Activated T-helper 1 cell treated with anti-CD3 and anti-CD28 coated beads, Interleukin-12 subunit alpha, Interleukin-12 subunit beta, Interleukin-2, Interleukin-4 antibody, amounts not matched to agents 30 ng/mL and 10 ng/mL and 1 ng/mL, durations not matched to agents 14 hours and 24 hours and 36 hours (primary cell): ENCODE measurements at places on chromosomes 11 and 22. TPM values are rescaled to one million over a fixed set of nuclear protein-coding genes. Genes with fewer than 3 reads are reported as not detected.

GRCh38 chr11:45022294-45023064, 71.8 kb upstream of the TP53I11 start:
- DNase-seq, result no peak

ROM1 gene
- 2.5 and 3.2 TPM in 2 replicates for total RNA-seq

OR2AG2 gene
- total RNA-seq, result 0.23 and 0.47 TPM in 2 replicates

DNA sequence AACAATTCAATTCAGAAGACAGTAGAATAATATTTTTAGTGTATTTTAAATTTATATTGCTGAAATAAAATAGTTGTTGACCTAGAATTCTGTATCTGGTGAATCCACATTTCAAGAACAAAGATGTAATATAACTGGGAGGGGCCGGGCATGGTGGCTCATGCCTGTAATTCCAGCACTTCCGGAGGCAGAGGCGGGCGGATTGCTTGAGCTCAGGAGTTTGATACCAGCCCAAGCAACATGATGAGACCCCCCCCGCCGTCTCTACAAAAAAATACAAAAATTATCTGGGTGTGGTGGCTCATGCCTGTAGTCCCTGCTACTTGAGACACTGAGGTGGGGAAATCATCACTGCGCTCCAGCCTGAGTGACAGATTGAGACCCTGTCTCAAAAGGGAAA, 72.6 kb downstream of the CD82 start:
- no peak for DNase-seq

DNA sequence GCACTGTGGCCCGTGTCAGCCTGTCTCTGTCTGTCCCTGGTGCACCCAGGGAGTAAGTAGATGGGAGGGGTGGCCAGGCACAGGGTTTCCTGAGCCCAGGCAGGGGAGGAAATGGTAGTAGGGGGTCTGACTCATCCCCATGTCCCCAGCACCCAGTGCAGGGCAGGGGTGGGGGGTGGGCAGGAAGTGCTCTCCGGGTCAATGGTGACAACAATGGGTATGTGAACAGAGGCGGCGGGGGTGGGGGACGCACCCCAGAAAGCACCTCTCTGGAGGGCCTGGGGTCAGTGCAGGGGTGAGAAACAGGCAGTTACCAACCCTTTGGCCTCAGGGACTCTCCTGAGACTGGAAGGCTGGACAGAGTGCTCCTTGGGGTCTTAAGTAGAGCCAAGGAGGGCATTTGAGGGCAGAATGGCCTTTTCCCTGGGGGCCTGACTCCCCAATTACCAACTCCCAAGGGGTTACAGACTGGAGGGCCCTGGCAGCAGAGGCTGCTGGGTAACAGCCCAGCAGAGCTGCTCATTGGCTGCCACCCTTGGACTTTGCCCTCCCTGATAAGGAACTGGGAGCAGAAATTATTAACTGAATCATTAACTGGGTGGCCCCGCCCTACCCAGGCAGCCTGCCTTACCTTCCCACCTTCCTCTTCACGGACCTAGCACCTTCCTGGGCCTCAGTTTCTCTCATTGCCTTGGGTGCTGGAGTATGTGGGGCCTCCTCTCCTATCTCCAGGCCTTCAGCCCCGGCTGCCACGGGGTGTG, 4.2 kb downstream of the MYRF start:
- no peak for DNase-seq

DNA sequence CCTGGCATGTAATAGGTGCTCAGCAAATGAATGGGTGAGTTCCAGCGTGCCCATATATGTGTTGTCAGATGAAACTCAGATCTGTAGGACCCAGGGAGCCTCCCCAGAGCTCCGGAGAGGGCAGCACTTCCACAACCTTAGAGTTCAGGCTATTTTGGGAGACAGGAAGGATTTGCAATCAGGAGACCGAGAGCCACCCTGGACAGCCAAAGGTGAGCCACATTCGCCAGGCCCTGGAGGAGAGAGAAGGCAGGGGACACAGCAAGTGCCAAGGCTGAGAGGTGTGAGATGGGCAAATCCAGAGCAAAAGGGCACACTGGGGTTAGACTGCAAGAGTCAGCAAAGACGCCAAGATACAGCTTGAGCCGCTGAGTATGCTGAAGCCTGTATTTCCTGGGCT, 66.4 kb downstream of the CD82 start:
- no peak for DNase-seq

DNA sequence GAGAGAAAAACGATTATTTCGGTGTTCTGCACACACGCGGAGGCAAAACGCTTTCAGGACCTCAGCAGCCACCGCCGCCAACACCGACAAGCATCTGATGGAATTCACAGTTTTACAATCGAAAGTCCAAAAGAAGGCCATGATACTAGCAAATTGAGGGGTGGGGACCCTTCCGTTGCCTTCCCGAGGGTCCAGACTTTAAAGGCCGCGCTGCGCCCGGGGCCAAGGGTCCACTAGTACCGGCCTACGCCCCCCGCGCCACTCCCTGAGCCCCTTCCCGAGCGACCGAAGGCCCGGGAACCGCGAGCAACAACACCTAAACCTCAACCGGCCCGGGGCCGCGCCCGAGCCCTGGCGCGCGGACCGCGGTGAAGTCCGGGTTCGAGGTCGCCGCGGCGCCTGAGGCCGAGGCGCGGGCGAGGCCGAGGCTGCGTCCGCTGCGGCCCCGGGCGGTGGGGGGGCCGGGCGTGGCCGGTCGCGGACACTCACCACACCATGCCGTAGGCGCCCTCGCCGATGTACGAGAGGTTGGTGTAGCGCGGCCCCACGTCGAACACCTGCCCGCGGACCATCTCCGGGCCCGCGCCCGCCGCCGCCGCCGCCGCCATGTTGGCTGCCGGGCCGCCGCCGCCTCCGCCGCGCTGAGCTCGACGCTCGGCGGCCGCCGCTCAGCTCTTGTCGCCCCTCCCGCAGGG, 465 bp downstream of the MAPK1 start:
- peak; percentile 9 for DNase-seq

DERL3 gene
- 13.8 and 18.8 TPM in 2 replicates for total RNA-seq

- DNase-seq, result no peak
These were observed 427.3 kb downstream of the TENM4 start for GRCh38 chr11:79013509-79013908.

GRCh38 chr11:90414221-90414620, 191.4 kb upstream of the CHORDC1 start:
- no peak for DNase-seq

PATE2 gene
- total RNA-seq, result 0.29 and 0.34 TPM in 2 replicates

GRCh38 chr11:36577859-36578258, 10.1 kb downstream of the RAG1 start:
- no peak for DNase-seq
